ENCODE measurements at places on chromosomes 3 and 15. TPM values are rescaled to one million over a fixed set of nuclear protein-coding genes. Genes with fewer than 3 reads are reported as not detected.

ABHD10 gene
- total RNA-seq, result 62.3 TPM

CLRN1 gene
- not detected for total RNA-seq

P2RY1 gene
- 23.7 TPM for total RNA-seq

ZIC1 gene
- not detected for total RNA-seq

NANOGP8 gene
- total RNA-seq, result 0.53 TPM

ADAMTS9 gene
- 120 TPM for total RNA-seq

RASL12 gene
- total RNA-seq, result 54.6 TPM

SLC30A4 gene
- total RNA-seq, result 26.9 TPM

HLTF gene
- 72.7 TPM for total RNA-seq

ZBBX gene
- not detected for total RNA-seq

TJP1 gene
- 149 TPM for total RNA-seq

BFSP2 gene
- total RNA-seq, result not detected

RLBP1 gene
- total RNA-seq, result not detected

ZNF620 gene
- 5.3 TPM for total RNA-seq

NEK10 gene
- total RNA-seq, result 7.5 TPM

NUP210 gene
- total RNA-seq, result 3.3 TPM

IL17RB gene
- total RNA-seq, result 1.5 TPM

SNTN gene
- not detected for total RNA-seq

SLC6A6 gene
- total RNA-seq, result 9.2 TPM

GOLGA6A gene
- not detected for total RNA-seq

CIDEC gene
- total RNA-seq, result not detected

SLC2A2 gene
- total RNA-seq, result not detected

GRK7 gene
- total RNA-seq, result 0.16 TPM

FBN1 gene
- 698 TPM for total RNA-seq

C3orf85 gene
- not detected for total RNA-seq

FBXW12 gene
- 0.32 TPM for total RNA-seq

ARGFX gene
- total RNA-seq, result not detected

CCR9 gene
- not detected for total RNA-seq

CEMIP gene
- total RNA-seq, result 1.3 TPM

SLC12A1 gene
- not detected for total RNA-seq

All from urinary bladder (tissue), 4 donors.